Stimulated activated CD8-positive, alpha-beta memory T cell treated with anti-CD3 and anti-CD28 coated beads, Interleukin-15, amount 100 ng/mL, for 24 hours (primary cell): ENCODE measurements at places on chromosomes 11 and 22.

DNA sequence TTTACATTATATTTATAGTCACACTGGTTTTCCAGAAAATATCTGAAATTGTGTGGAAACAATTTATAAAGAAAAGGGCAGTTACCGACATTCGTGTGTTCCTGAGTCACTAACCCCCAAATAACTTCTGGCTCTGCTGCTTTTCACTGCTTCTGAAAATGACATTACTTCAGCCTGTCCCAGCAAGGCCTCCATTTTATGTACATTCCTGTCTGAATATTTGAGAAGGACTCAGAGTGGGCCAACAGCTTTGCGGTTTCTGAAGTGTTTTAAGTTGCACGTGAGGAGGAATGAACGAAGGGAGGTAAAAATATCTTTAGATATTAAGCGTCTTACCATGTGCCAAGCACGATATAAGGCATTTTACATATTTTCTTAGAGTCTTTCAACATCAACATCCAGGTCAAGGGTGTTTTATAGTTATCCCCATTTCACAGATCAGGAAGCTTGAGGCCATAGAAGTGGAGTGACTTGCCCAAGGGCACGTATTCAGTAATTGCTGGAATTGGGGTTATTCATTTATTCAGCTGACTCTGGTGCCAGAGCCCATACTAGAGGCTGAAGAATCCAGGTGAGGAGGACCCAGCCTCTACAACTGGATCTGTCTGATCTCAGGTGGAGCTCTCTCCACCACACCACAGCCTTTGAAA lies 30.8 kb upstream of the WNT11 start:
- no peak for DNase-seq

DNA sequence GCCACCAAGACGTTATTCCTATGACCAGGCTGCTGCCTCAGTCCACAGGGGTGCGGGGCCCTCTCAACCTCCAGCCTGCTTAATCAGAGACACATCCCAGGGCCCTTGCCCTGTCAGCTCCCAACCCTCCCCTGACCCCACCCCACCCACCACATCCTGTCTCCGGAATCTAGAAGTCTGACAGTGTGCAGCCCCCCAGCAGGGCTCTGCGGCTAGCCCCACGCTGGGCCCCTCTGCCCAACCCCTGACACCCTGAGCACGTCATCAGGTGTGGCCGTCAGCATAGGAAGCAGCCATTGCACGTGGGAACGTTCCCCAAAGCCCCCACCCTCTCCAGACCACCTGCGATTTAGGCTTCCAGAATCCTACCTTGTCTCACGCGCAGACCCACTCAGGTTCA lies 34.3 kb upstream of the IGSF9B start:
- DNase-seq: no peak

- no peak for DNase-seq
Measured at GRCh38 chr11:121067962-121068647, 32.9 kb upstream of the TECTA start.

GRCh38 chr11:15985127-15985859 lies 371.1 kb downstream of the SOX6 start:
- no peak for DNase-seq

- no peak for DNase-seq
Measured at GRCh38 chr11:125532668-125533067, 36.6 kb upstream of the FEZ1 start.

DNA sequence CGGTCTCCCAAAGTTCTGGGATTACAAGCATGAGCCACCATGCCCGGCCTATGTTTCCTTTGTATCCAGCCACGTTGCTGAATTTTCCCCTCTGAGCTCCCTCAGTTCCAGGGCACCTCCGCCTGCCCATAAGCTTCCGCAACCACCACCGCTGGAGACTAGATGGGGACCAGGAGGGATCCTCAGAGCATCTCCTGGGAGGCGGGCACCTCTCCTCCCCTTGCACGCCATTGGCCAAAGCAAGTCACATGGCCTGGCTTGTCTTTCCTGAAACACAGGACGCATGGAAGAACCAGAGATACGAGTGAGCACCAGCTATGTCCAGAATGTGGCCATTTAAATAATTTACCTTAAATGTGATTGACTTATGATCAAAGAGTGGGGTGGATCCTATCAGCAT lies 388.3 kb downstream of the BRD1 start:
- no peak for DNase-seq

DNA sequence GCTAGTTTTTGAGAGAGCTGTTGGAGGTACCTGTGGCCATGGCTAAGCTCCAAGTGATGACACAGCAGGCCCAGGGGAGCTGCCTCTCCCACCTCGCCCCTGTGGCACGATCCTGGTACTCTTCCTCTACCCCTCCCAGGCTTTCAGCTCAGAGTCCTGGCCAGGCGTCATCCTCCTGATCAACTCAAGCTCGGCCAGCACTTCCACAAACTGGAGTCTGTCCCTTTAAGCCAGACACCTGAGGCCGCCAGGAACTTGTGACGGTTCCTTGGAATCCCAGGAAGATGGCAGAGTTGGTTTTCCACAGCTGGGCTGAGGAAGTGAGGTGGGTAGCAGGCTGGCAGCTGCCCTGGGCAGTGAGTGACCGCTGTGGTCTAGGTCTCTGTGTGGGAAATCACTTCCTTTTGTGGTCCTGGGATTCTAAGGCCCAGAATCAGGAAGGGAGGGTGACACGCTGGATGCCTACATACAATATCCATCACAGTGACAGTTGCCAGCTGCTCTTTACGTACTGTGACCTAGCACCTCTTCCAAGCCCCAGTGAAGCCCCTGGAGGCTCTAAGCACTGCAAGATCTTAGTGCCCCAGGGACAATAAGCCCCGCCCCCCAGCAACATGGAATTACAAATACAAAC lies 3.2 kb upstream of the CST6 start:
- DNase-seq: no peak

- DNase-seq: no peak
Measured at GRCh38 chr22:49532869-49533802, 294.5 kb downstream of the BRD1 start.

- DNase-seq: no peak
Measured at GRCh38 chr11:133382131-133382812, 150.0 kb downstream of the OPCML start.

DNA sequence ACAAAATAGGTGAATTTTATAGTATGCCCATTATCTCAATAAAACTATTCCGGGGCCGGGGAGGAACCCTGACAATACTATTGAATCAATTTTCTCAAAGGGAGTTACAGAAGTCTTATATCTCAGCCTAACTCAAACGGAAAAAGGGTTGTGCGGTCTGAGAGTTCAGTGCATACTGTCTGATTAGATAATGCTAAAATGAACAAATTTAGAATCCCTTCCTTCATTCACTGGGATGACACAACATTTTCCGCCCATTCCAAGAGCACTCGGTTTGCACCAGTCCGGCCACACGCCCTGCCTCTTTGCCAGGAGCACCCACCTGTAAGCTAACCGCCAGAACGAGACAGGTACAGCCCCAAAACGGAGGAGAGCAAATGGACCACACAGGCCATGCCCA lies 50.0 kb upstream of the NFRKB start:
- no peak for DNase-seq

- no peak for DNase-seq
Measured at GRCh38 chr11:86678823-86679222, 6.4 kb upstream of the ME3 start.

- no peak for DNase-seq
Measured at GRCh38 chr11:35034401-35034800, 104.6 kb upstream of the CD44 start.

DNA sequence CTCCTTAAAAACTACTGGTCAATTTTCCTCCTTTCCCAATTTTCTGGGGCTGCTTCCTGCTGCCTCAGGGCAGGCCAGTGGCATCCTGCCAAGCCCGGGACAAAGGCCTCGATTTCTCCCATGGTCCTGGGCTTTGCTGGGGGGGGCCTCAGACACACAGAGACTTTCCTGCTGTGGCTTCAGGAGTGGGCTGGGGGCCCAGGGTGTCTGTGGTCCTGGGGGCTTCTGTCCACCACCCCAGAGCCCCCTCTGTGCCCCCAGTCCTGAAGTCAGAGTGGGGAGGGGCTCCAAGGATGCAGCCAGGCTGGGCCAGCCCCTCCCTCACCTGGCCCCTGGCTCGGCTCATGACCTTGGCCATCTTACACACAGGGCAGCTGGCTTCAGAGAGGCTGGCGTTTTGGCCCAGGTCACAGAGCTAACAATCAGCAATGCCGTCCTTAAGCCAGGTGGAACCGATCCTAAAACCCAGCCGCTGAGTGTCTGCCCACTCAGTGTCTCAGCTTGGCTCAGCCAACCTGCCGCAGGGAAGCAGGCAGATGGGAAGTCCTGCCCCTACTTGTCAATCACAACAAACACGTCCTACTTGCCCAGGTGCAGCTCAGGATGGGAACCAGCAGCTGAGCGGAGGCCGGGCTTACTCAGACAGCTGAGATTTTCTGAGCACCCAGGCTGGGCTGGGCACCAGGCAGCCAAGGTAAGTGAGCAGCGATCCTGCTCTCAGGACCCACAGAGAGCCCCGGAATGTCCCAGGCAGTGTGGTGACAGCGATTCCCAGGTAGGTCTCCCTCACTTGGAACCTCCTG lies 34.6 kb downstream of the OSBPL5 start:
- DNase-seq: no peak
